Activated T-helper 2 cell treated with anti-CD3 and anti-CD28 coated beads, Interferon-gamma antibody, Interleukin-2, Interleukin-4, amounts not matched to agents 10 μg/mL and 5 μg/mL and 100 μg/mL, durations not matched to agents 14 hours and 24 hours and 36 hours (primary cell): ENCODE measurements at places on chromosomes 7 and 10.
A peak's percentile ranks its signal among the peaks of the same experiment; 100 is the strongest.

DNA sequence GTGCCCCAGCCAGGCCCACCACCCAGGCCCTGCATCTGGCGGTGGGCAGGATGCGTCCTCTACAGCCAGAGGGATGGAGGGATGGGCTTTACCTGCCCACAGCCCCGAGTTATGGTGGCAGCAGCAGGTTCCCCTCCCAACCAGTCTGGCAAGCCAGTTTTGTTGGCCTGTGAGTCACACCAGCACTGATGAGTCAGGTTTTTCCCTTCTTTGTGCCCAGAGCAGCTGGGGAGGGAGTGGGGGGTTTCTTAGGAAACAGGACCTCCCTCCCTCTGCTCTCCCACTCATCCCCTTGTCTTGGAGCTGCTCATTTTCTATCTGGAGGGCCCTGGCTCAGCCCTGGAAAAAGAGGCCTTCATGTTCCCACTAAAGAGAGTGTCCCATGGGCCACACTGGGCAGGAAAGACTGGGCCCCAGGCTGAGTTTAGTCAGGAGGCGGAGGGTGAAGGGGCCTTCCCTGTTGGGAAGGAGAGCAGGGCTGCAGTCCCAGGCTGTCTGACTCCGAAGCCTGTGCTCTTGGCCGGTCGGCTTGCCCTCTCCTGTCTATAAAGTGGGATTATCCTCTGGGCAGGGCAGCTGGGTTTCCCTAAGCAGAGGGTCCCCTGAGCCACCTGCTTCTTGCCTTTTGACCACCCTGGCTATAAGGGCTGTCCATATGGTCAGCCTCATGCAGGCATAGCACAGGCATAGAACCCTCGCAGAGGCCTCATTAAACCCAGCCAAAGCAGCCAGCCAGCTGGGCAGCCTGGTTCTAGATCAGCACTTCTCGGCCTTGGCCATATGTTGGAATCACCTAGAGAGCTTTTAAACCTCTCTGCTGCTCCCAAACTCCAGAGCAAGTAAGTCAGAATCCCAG is 30.2 kb upstream of the ANKRD2 start:
- no peaks in the 10 kb centered on the region for H3K36me3 ChIP-seq
- peak overlapping the region; percentile 65 for H3K27ac ChIP-seq
- DNase-seq = no peak
- H3K4me1 ChIP-seq = peaks cover 22% of the 10 kb centered on the region

DNA sequence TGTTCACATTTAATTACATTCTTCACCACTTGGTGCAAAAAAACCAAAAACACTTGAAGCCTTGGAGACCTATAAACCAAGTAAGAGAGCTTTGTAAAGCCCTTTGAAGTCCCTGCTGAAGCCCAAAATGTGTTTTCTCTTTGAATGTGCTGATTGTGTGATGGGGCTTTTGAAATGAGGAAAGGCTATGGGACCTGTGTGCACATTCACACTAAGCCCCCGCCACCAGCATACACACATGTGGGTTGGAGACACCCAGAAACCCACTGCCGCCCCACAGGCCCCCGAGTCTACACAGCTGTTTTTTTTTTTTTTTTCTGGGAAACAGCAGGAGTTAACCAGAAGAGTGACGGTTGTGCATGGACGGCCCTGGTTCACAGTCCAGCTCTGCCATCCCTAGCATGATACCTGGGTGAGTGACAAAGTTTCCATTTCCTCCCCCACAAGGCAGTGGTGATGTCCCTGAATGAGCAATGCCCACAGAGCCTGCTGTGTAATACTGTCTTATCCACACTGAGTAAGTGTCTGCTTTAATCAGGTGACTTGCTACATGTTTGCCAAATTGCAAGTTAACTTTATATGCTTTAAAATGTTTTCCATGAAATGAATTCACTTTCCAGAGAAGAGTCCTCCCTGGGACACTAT is 154.6 kb upstream of the GDF10 start:
- no peak for DNase-seq
- peaks cover 17% of the 10 kb centered on the region for H3K27me3 ChIP-seq
- no peaks in the 10 kb centered on the region for H3K36me3 ChIP-seq
- H3K27ac ChIP-seq = no peak overlapping the region
- peaks cover 1% of the 10 kb centered on the region for H3K4me1 ChIP-seq
- H3K4me3 ChIP-seq = no peak overlapping the region

GRCh38 chr7:78179211-78179610 is 380.6 kb downstream of the PHTF2 start:
- H3K27me3 ChIP-seq = peaks cover 2% of the 10 kb centered on the region
- no peak for DNase-seq
- H3K36me3 ChIP-seq = no peaks in the 10 kb centered on the region
- no peaks in the 10 kb centered on the region for H3K4me1 ChIP-seq

GRCh38 chr10:35387768-35388167 is 51.5 kb downstream of the CCNY start:
- no peak for DNase-seq
- no peak overlapping the region for H3K4me3 ChIP-seq
- no peak overlapping the region for H3K27ac ChIP-seq
- peaks cover 18% of the 10 kb centered on the region for H3K36me3 ChIP-seq
- peaks cover 9% of the 10 kb centered on the region for H3K4me1 ChIP-seq
- no peaks in the 10 kb centered on the region for H3K27me3 ChIP-seq

DNA sequence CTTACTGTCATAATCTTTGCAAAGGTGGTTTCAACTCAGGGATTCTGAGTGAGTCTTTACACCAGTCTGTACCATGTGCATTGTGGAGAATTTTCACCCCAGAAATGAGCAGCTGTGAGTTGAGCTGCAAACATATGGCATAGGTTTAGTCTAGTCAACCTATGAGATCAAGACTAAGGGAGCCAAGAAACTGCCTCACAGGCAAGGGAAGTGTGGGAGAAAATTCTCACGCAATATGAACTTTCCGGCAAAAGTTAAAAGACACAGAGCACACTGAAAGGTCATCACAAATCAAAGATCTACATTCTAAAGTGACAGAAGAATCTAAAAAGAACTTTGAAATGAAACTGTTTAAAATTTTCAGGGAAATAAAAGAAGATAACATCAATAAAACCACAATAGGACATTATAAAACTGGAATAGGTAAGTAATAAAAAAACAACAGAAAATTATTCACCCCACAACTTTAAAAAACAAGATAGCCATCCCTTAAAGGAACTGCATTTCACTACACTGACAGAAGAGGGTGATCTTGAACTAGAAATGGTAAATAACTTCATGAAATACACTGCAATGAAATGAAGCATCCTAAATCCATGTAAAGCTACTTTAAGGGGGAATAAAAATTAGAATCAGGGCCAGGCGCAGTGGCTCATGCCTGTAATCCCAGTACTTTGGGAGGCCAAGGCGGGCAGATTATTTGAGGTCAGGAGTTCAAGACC is 63.5 kb downstream of the LGI1 start:
- H3K36me3 ChIP-seq = no peaks in the 10 kb centered on the region
- no peak overlapping the region for H3K27ac ChIP-seq
- peaks cover 16% of the 10 kb centered on the region for H3K27me3 ChIP-seq

- H3K27ac ChIP-seq = no peak within 1 kb of the TSS
- no peaks in the 10 kb centered on the region for H3K36me3 ChIP-seq
- H3K4me1 ChIP-seq = no peaks in the 10 kb centered on the region
These were observed at the start of gene FGFR2 for GRCh38 chr10:121598263-121599249. Gene FGFR2 (minus strand): TSS chr10:121598444. CDS start chr10:121593817, 4,627 bp downstream.

- no peaks in the 10 kb centered on the region for H3K36me3 ChIP-seq
- no peaks in the 10 kb centered on the region for H3K27me3 ChIP-seq
- H3K4me1 ChIP-seq = no peaks in the 10 kb centered on the region
- no peak for DNase-seq
These were observed 43.4 kb upstream of the LYZL1 start for GRCh38 chr10:29245476-29245875.

DNA sequence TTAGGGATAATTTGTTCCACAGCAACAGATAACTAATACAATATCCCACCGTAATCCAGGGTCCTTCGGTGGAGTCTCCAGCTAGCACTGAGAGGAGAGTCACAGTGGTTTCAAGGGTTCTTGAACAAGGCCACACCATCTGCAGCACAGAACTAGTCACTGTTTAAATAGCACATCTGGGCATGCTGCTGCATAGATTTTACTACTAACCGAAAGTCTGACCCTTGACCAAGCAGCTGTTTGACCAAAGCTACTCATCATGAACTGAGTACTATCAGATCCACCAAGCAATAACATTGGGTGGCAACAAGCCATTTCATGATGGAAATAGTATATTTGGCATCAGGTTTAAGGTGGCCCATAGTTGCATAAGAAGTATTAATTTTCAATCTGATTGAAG is 53.2 kb downstream of the ANKMY2 start:
- DNase-seq = no peak
- no peaks in the 10 kb centered on the region for H3K36me3 ChIP-seq
- no peak overlapping the region for H3K27ac ChIP-seq
- no peaks in the 10 kb centered on the region for H3K27me3 ChIP-seq
- no peak overlapping the region for H3K4me3 ChIP-seq

GRCh38 chr10:21626457-21627161 is 92.6 kb downstream of the MLLT10 start:
- peaks cover 61% of the 10 kb centered on the region for H3K36me3 ChIP-seq
- no peak overlapping the region for H3K4me3 ChIP-seq
- peaks cover 29% of the 10 kb centered on the region for H3K4me1 ChIP-seq
- H3K27ac ChIP-seq = no peak overlapping the region
- H3K27me3 ChIP-seq = no peaks in the 10 kb centered on the region
- no peak for DNase-seq

- no peak overlapping the region for H3K27ac ChIP-seq
- H3K36me3 ChIP-seq = no peaks in the 10 kb centered on the region
- no peak overlapping the region for H3K4me3 ChIP-seq
- no peaks in the 10 kb centered on the region for H3K4me1 ChIP-seq
- no peaks in the 10 kb centered on the region for H3K27me3 ChIP-seq
These were observed 424.2 kb upstream of the CNTNAP2 start for GRCh38 chr7:145692237-145692950.

GRCh38 chr7:81062755-81063154 is 143.9 kb upstream of the SEMA3C start:
- no peaks in the 10 kb centered on the region for H3K36me3 ChIP-seq
- no peaks in the 10 kb centered on the region for H3K4me1 ChIP-seq
- H3K4me3 ChIP-seq = no peak overlapping the region
- no peaks in the 10 kb centered on the region for H3K27me3 ChIP-seq

- H3K4me1 ChIP-seq = no peaks in the 10 kb centered on the region
- no peak overlapping the region for H3K4me3 ChIP-seq
- H3K27ac ChIP-seq = no peak overlapping the region
- no peak for DNase-seq
- no peaks in the 10 kb centered on the region for H3K27me3 ChIP-seq
These were observed 227.8 kb upstream of the BMPER start for GRCh38 chr7:33677556-33677955.

DNA sequence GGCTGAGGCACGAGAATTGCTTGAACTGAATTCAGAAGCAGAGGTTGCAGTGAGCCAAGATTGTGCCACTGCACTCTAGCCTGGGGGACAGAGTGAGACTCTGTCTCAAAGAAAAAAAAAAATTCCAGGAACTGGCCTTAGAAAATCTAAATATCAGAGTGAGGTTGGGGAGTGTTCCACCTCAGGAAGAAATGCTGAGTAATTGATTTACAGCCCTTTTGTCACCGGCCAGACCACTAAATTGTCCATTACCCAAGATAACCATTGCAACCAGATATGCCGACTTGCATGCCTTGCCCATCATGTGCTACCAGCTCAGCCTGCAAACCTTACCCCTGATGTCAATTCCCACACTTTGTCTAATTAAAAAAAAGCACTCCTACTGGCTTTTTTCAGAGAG is 42.4 kb downstream of the CRCP start:
- DNase-seq = no peak
- H3K27ac ChIP-seq = no peak overlapping the region
- H3K36me3 ChIP-seq = peaks cover 53% of the 10 kb centered on the region
- H3K4me3 ChIP-seq = no peak overlapping the region

DNA sequence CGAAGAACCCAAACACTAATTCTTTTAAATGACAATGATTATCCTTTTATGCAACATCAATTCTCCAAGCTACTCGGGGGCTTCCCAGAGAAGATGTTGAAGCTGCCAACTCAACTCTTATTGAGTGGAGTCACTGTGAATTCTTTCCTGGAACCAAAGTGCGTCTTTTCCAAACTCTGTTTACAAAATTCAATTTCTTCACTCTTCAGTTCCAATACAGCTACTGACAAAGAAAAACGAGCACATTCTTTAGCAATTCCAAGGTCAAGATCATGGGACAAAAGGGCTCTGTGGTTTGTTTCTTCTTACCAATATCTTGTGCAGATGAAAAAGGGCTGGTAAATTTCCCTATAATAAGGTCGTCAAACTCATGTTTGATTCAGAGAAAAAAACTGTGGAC is 74.2 kb downstream of the FAS start:
- H3K4me1 ChIP-seq = no peaks in the 10 kb centered on the region
- no peak overlapping the region for H3K4me3 ChIP-seq
- H3K36me3 ChIP-seq = no peaks in the 10 kb centered on the region
- DNase-seq = no peak
- H3K27ac ChIP-seq = no peak overlapping the region

DNA sequence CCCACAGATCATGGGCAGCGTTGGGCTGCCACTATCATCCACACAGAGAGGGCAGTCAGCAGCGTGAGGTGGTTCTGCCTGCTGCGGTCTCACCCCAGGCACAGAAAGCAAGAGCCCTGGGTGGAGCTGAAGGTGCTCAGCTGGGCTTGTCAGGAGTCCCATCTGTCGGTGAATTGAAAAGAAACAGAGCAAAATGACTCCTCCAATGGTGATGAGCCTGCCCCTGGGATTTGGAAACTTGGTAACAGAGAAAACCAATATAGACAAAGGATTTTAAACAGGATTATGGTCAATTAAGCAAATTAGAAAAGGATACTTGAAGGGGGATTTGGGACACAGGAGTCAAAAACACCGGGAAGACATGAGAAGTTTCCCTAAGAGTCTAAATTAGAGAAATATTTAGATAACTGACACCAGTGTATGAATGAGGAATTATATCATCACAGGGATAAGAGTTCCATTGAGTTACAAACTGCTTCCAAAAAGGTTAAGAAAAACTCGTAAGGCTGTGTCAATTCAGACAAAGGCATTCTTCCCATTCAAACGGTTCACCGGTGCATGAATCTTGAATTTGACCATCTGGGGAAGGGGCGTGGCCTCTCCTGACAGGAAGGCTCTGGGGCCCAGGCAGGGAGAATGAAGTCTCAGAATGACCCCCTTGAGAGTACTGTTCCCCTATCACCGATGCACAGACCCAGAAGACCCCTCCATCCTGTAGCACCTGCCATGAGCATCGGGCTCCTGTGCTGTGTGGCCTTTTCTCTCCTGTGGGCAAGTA is 70.0 kb upstream of the PRSS58 start:
- H3K4me1 ChIP-seq = peaks cover 1% of the 10 kb centered on the region
- peaks cover 11% of the 10 kb centered on the region for H3K27me3 ChIP-seq
- H3K4me3 ChIP-seq = peak overlapping the region; percentile 41

DNA sequence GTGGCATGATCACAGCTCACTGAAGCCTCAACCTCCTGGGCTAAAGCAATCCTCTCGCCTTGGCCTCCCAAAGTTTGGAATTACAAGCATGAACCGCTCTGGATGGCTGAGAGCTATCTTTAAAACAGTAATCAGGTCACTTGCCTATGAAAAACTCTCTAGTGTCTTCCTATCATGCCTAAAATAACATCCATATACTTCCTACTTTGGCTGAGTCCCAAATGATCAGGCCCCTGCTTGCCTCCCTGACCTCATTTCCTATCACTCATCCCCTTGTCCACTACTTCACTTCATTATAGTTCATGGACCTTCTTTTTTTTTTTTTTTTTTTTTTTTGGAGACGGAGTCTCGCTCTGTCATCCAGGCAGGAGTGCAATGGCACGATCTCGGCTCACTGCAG is 28.0 kb downstream of the SEPTIN7 start:
- peaks cover 25% of the 10 kb centered on the region for H3K4me1 ChIP-seq
- no peaks in the 10 kb centered on the region for H3K27me3 ChIP-seq
- no peak overlapping the region for H3K4me3 ChIP-seq
- peaks cover 31% of the 10 kb centered on the region for H3K36me3 ChIP-seq
